ENCODE measurements at places on chromosomes 16 and 17. TPM values are rescaled to one million over a fixed set of nuclear protein-coding genes. Genes with fewer than 3 reads are reported as not detected.

Gene ELMO3
- polyA plus RNA-seq, result 0.09 TPM

Gene C17orf78
- polyA plus RNA-seq, result not detected

DNA sequence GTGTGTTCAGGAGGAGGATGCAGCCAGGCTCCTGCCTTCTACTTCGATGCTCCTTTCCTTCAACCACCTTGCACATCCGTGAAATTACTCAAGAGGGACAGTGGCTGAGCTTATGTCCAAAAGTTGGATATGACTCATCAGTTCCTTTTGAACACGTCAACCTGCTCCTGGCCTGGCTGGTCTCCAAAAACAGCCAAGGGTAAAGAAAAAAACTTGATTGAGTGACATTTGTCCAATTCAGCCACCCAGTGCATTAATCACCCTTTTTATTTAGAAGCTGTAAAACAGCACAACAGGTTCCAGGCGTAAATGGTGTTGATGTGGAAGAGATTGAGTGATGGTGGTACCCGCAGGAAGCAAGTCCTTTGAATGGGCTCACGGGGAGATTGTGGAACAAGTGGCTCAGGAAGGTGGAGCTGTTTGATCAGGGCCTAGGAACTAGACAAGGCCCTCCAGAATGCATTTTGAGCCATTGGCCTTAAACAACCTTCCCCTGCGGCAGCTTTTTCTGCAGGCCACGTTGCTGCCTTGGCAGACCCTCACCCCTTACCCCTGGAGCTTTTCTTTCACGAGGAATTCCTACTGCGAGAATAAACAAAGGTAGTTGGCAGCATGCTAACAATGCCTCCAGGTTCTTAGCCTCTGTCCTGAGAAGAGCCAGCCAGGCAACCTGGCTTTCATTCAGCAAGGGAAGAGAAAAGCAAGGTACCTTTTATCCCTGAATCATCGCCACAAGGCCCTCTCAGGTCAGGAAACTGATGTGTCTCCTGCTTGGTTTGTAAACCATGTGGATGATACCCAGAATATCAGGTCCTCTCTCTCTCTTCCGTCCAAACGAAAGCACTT lies 173.3 kb upstream of the CACNG5 start:
- no peak for DNase-seq

Gene PABPN1L
- not detected for polyA plus RNA-seq

Gene G6PC3
- polyA plus RNA-seq, result 15.6 TPM

GRCh38 chr16:12829096-12829888 lies 25.6 kb upstream of the CPPED1 start:
- DNase-seq, result no peak

DNA sequence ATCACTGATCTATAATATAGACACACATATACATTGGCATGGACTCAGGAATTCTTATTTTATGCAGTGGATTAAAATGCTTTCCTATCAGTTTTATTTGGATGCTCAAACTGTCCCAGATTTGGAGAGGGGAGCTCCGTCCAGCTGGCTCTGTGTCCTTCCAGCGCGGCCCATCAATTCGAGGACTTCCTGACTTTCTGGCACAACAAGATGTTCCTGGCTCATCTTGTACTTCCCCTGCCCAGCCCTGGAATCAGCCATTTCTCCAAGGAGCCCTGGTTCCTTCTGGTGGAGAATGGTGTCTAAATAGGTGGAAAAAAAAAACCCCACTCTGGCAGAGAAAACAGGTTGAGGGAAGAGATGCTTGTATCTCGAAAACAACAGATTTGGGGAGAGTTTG lies 94.5 kb downstream of the CRISPLD2 start:
- no peak for DNase-seq

Gene NLGN2
- not detected for polyA plus RNA-seq

DNA sequence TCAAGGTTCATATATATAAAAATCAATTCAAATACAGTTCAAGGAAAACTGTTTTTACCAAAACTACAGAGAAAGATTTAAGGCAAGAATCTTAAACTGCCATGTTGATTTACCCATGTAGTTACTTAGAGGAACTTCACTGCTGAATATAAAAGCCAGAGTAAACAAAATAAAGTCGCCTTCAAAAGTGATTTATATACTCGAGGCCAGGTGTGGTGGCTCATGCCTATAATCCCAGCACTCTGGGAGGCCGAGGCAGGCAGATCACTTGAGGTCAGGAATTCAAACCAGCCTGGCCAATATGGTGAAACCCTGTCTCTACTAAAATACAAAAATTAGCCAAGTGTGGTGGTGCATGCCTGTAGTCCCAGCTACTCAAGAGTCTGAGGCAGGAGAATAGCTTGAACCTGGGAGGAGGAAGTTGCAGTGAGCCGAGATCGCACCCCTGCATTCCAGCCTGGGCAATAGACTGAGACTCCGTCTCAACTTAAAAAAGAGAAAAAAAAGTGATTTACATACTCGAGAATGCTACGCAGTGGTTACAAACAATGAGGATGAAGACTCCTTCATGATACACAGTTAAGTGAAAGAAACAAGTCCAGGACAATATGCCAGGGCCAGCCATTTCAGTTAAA lies 54.1 kb upstream of the CNEP1R1 start:
- DNase-seq, result no peak

- no peak for DNase-seq
Observed at GRCh38 chr17:38449364-38449763, 21.1 kb downstream of the ARHGAP23 start.

Gene TPPP3
- not detected for polyA plus RNA-seq

- DNase-seq, result no peak
Observed at GRCh38 chr17:51846566-51846965, 311.9 kb downstream of the CA10 start.

- DNase-seq, result no peak
Observed at GRCh38 chr16:85334718-85335583, 222.7 kb upstream of the CIBAR2 start.

DNA sequence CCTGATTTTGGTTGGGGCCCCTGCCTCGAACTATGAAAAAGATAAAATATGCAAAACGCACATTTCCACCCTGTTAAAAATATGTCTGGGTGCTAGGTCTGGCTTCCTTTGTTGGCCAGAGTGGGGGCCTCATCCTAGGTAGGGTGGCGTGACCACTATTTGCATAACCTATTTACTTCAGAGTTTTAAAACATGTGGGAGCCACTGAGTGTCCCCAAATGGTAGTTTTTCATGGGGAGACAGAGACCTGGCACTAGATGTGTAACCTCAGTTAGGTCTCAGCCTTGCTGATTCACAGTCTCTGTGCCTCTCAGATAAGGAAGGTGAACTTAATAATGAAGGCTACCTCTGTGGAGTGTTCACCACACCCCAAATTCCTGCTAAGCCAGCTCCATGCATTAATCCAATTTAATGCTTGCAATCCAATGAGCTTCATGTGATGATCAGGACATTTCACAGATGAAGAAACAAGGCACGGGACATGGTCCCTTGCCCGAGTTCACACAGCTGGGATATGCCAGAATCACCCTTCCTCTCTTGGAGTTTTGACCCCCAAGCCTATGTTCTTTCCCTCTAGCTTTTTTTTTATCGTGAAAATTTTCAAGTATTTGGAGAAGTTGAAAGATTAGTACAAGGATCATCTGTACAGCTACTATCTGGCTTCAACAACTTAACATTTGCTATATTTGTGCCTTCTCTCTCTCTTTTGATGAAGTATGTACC lies 103.4 kb downstream of the IRF8 start:
- DNase-seq, result no peak

Gene SLFN12L
- 14.6 TPM for polyA plus RNA-seq

Gene RAI1
- polyA plus RNA-seq, result 0.80 TPM

GRCh38 chr17:81984773-81985410 lies 7.5 kb downstream of the ASPSCR1 start:
- DNase-seq, result no peak

DNA sequence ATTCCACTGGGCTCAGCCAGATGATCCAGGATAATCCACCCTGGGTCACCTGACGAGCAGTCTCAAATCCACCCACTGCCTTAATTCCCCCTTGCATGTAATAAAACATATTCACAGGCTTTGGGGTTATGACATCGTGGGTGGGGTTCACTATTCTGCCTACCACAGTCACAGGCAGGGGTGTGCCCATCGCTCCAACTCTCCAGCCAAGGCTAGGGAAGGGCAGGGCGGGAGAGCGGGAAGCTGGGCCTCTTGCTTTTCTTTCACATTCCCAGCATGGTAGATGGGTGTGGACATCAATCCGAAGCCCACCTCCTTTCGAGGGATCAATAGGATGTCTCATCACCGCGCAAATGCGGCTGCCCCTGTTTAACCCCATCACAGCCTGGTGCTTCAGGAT lies 12.7 kb upstream of the CD300LD start:
- DNase-seq, result no peak

DNA sequence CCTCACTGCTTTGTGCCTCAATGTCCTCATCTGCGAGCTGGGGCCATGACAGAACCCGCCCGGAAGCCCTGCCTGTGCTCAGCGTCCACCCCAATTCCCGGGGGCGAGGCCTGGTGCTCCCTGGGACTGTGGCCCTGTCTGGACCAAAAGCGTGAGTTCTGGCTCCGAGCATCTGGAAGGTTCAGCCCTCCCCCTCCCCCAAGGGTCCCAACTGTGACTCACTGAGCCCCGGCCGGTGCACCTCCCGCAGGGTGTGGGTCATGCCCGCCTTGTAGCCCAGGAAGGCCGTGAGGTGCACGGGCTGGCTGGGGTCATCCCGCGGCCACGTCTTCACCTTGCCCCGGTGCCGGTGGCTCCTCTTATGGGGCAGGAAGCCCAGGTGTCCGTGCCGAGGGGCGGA lies 755 bp downstream of the RPL3L start:
- DNase-seq, result no peak

Gene SDR42E2
- 0.60 TPM for polyA plus RNA-seq

DNA sequence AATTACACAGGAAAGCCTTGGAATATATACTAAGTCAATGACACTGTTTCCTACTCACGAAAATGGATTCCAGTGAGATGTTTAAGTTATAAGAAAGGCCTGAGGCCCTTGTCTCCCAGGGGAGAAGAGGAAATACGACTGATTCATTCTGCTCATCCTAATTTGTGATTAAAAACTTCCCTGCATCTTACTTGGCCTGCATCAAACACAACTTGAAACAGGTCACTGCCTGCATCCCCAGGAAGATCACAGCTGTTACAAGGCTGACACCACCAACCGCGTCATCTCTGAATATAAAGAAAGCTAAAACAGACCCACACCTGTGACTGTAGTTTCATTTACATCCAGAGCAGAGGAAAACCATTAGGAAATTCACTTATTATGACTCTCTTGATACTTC lies 121.9 kb downstream of the DNAH3 start:
- no peak for DNase-seq

Gene SPATA20
- 6.2 TPM for polyA plus RNA-seq

DNA sequence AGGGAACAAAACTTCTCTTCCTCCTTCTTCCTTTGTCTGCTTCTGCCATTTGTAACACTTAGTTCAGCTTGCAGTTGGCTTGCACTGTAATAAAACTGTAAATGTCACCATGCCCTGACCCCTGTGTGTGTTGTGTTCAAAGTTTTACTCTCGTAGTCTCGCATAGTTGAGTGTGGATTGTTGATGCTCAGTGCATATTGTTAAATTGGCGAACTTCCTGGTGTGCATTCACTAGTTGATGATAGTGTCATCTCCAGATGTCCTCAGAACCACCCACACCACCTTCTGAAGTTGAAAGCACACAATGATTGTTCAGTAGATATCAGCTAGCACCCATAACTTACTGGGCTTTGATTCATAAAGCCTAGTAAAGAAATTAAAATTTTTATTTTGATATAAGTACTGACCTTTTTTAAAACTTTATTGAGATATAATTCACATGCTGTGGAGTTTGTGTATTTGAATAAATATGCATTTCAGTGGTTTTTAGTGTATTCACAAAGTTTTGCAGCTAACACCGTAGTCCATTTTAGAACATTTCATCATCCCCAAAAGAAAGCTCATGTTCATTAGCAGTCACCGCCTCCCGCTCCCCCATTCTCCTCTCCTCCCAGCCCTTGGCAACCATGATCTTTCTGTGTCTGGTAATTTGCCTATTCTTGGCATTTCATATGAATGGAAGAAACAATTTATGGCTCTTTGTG lies 25.0 kb downstream of the USP10 start:
- DNase-seq, result peak; percentile 20

- no peak for DNase-seq
Observed at GRCh38 chr17:77601054-77601979, 357.2 kb upstream of the TNRC6C start.

DNA sequence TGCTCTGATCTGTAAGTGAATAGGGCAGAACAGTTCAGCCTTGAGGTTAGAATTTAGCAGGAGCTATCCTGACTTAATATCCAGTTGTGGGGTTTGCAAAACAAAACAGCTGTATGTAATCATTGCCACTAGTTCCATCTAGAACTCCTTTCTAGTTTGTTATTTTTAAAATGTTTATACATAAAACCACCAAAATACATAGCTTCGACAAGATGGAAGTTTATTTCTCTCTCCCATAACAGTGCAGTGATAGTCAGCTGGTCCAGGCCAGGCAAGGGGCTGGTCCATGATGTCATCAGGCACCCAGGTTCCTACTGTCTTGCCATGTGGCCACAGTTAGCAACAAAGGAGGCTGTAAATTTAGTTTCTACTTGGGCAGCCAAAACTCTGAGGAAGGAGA lies 10.5 kb upstream of the PLK1 start:
- DNase-seq, result no peak

Gene DNAAF8
- not detected for polyA plus RNA-seq

Gene FBXO39
- polyA plus RNA-seq, result not detected

DNA sequence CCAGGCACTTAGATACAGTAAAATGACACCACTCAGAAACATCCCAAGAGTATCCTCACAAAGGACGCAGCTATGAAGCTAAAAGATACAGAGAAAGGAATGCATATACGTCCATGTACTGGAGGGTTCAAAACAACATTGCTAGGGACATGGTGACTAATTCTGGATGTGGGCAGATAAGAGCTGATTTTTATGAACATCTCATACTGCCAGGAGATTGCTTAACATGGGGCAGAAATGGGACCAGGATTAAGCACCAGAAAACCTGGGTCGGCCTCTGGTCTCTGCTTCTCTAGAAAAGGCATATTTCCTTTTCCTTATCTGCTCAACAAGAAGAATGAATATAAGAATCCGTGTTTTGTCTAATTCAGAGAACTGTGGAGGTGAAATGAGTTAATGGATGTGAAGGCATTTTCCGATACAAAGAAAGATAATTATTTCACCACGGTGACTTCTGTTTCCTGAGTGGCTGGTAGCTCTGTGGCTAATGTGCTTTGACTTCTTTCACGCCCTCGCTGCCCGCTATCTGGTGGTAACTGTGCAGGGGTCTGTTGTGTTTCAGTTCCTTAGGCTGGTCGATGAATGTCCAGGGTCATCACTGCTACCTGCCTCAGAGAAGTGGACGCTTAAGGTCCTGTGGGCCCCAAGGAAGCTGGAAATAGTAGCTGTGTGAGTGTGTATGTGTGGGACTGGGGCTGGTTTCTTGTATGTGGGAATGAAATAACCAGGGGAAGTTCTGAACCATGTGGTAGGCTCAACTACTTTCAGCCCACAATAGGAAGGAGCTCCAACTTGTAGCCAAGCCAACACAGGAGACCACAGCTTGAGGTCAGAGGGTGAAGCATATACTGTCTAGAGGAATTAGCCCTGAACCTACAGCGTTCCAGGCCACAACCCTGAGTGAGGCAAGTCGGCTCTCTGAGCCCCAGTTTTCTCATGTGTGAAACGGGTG lies 15.8 kb upstream of the CCL5 start:
- no peak for DNase-seq

- no peak for DNase-seq
Observed at GRCh38 chr16:10121897-10122425, 60.3 kb downstream of the GRIN2A start.

GRCh38 chr17:82297280-82297713 lies 20.1 kb downstream of the CD7 start:
- peak; percentile 75 for DNase-seq

All from CD4-positive, CD25-positive, alpha-beta regulatory T cell (primary cell).